ENCODE measurements at places on chromosomes 4 and X.

DNA sequence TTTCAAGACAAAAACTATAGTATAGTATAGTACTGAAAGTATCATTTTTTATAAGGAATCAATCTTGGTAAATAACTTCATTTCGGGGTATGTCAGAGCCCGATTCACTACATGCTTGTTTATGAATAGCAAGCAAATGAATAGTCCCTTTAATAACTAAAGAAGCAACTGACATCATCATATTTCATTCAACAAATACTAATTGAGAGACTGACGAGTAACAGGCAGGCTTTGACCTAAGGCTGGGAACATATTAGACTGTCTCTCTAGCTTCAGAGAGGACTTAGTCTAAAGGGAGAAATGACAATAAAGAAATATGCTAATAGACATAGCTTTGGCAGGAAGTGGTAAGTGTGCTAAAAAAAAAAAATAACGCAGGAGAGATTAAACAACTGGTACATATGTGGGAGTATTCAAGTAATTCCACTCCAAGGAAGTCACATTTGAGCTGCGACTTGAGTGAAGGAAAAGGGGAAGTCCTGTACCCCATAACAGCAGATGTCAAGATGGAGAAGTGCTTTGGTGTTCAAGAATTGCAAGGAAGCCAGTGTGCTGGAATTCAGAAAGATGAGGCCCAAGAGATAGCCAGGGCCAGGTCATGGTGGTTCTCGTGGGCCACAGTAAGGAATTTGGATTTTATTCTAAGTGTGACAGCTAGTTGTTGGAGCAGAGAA is 284.9 kb downstream of the FBXO8 start:
- DNase-seq, result no peak

DNA sequence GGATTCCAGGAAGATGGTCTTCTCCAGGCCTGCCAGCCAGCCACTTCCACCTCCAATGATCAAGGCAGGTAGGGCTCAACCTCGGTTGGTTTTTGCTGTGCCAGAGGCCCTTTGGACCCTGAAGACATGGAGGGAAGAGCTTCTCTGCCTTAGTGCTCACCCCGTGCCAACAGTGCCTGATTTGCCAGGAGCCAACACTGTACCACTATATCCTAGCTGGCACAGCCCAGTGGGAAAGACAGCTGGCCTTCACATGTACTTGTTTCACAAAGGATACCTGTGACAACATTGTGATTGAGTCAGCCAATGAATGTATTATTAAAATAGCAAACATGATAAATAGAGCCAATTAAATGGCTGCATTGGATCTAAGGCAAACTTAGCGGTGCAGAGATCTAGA is 51.9 kb upstream of the PRPS1 start:
- DNase-seq, result no peak

DNA sequence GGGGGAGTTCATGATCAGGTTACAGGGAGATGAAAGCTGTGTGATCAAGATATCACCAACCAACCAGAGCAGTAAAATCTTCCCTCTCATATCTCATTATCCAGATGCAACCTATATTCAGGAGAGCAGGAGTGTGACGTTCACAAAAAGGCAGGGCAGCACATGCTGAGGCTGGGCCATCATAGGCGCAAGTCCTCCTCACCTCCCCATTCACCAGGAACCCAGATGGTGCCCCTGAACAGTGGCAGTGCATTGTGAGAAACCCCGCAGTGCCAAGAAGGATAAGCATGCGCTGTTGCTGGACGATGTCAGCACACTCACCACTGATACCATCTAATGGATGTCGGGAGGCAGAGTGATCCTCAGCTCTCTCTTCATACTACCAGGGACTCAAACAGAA is 170.9 kb downstream of the COL25A1 start:
- no peak for DNase-seq

DNA sequence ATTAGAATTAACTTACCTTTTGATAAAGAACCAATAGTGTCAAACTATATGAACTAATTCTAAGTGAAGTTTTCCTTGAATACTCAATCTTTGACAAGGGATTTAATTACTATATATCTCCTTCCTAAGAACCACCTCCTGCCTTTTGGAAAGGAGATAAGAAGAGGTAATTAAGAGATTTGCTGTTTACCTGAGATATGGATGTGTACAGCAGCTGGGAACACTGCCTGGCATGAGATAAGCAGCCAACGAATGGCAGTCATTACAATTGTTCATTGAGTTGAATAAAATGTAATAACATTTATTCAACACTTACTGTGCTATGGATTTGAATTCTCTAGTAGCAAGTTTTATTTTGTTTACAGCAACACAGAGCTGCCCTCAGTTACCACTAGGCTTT is 407.1 kb downstream of the SPOCK3 start:
- DNase-seq, result no peak

- peak; percentile 83 for DNase-seq
Measured at GRCh38 chr4:6917461-6918271, 8.0 kb downstream of the TBC1D14 start.

GRCh38 chrX:17635231-17635630 is 102.1 kb upstream of the SCML1 start:
- no peak for DNase-seq

GRCh38 chrX:116278826-116279225 is 108.3 kb downstream of the AGTR2 start:
- no peak for DNase-seq

- peak; percentile 14 for DNase-seq
Measured at GRCh38 chrX:97628807-97629596, 745.3 kb downstream of the RPA4 start.

GRCh38 chr4:173403051-173403450 is 4.1 kb upstream of the SCRG1 start:
- DNase-seq, result no peak

DNA sequence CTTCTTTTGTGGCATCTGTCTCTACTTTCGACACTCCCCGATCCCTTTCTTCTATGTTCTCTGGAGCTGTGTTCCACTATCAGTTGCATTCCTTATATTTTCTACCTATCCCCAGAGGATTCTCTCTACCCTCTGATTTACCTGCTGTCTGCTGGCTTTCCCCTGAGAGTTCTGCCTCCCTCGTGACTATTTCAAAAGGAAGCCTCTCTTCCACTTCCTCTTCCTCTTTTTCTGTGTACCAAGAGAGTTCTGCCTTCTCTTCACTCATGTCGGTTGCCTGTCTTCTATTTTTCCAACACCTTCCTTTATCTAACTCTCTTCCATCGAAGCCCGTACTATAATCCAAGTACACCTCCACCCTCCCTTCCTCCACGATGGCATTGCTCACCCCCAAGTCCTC is 631.7 kb downstream of the SMARCA1 start:
- no peak for DNase-seq

DNA sequence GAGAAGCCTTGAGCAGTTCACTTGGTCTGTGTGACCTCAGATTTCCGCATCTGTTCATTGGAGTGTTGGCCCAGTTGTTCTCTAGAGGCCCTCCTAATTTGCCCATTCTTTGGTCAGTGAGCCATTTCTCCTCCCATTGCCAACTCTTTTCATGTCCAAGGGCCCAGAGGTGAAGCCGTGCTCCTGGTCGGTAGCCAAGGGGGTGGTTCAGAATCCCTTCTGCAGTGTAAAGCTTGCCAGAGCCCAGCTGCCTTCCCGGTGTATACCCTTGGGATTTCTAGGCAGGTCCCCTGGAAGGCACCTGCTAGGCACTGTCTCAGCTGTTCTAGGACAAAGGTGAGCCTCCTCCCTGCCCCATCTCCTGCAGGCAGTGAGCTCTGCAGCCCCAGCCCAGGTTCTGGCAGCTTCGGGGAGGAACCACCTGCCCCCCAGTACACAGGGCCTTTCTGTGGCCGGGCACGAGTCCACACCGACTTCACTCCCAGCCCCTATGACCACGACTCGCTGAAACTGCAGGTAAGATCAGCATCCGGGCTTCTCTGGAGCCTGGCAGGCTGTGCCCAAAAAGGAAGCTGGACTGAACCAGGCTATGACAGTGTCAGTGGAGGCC is 12.3 kb downstream of the SASH3 start:
- DNase-seq, result no peak

DNA sequence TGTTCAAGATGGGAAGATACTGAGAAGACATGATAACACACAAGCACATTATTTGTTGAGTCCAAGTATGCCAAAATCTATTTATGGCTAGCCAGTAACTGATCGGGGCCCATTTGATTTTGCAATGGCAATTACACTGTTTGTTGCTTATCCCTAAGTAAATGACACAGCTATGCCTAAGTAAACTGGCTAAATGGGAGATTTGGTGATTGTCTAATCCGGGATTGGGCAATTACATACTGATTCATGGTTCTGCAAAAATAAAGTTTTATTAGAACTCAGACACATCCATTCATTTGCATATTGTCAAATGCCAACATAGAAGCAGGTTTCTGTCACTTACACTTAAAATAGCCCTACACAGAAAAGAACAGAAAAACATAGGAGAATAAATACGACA is 140.2 kb upstream of the TBL1X start:
- no peak for DNase-seq

Measured in HuH-7 (cell line).